Activated CD4-positive, CD25-positive, alpha-beta regulatory T cell treated with anti-CD3 and anti-CD28 coated beads, Interleukin-2, amount 50 U/mL, for 24 hours (primary cell): ENCODE measurements at places on chromosomes 1 and 21.

DNA sequence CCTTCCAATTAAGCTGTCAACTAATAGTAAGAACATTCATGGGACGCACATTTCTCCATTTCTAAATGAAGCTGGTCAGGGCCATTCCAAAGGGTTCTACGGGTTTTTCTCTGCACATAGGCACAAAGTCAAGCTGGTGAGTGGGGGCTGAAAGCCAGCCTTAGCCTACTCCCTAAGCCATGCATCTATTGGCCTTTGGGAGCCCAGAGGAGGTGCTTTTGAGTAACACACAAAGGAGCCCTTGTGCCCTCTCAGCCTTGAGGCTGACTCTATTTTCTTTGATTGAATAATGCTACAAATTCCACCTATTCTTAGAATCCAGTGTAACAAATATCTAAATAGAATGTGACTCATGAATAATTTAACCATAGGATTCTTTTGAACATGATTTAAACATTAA is 73.6 kb downstream of the RGS13 start:
- no peak for ATAC-seq

GRCh38 chr1:241271427-241271826 is 85.6 kb downstream of the RGS7 start:
- ATAC-seq: no peak

GRCh38 chr1:151251656-151252470 is 2.7 kb upstream of the PSMD4 start:
- peak; percentile 51 for ATAC-seq

DNA sequence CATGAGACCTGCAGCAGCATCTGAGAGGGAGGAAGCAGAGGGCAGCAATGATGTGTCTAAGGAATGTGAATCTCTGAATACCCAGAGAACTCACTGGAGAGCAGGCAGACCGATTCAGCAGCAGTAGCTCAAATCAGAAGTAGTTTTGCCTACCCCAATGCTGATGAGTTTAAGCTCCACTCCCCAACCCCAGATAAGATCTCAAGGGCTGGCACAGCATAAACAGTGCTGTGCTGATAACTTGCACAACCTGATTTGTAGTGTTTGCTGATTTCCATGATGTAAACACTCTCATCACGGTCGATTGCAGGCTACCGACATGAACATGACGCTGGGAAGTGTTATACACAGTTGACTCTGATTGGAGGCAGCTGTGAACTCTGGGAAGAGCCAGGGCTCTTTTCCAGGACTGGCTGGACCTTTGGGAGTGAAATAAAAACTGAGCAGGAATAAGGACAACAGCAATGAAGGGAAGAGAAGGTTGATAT is 11.2 kb upstream of the HMGCS2 start:
- no peak for ATAC-seq

GRCh38 chr1:201326710-201327109 is 43.4 kb downstream of the PKP1 start:
- ATAC-seq: no peak

DNA sequence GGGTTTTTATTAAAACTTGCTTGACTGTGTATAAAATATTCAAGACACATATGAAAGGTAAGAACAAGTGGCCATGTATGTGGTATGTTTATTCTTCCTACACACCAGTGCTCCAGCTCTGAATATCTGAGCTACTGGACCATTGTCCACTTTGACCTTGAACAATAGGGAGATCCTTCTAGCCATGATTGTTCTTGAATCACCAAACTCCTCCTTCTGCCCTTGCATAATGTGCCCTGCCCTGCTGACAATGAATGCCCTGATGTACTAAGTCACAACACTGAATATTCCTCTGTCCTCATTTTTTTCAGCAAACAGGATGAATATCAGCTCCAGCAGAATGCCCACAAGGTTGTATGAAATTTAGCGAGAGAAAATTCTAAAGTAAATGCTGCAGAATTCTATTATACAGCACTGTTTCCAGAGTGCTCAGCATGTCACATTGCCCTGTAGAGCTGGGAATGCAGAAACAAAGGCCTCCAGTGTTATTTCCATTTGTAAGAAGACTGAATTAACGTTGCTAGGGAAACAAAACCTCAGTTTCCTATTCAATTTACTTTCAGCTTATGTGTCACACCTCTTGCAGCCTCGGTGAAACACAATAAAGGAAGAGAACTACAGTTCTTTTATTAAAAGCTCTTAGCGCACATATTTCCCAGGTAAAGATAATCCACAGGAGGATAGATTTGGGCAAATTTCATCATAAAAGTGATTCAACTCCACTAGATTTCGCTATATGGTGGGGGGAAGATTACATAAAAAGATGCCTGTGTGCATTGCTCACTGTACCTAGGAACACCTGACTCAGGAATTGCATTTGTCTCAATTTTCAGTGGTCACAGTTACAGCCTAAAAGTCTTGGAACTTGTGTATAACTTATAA is 187.4 kb upstream of the ATP1B1 start:
- ATAC-seq: no peak

DNA sequence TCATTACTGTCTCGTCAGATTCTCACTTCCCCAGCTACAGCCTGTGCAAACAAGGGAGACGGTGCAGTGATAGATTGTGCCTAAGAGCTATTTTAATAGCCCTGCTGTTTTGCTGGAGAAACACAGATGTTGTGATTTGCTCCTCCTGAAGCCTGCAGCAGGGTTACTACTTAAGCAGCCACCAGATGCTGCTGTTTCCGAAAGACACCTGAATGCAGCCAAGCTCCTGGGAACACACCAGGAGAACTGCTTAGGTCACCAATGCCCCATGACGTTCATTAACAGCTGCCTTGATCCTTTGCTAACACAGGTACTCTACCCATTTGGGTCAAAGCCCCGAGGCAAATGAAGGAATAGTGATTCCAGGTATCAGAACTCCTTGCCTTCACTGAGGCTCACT is 411.8 kb upstream of the DAB1 start:
- no peak for ATAC-seq

DNA sequence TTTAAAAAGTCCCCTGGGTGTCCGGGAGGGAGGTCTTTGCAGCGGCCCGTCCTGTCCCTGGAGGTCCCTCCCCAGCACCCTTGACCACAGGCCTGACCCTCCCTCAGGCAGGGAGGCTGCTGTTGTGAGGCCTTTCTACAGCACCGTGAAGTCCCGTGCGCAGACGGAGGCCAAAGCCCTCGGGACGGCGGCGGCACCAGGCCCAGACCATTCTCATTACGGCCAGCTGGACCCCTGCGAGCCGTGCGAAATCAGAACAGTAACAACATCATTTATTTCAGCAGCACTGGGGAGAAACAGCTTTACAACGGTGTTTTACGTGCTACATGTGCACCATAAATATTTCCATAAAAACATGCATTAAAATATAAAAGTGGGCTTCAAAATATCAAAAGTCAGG is 101.4 kb upstream of the ACTRT2 start:
- no peak for ATAC-seq

DNA sequence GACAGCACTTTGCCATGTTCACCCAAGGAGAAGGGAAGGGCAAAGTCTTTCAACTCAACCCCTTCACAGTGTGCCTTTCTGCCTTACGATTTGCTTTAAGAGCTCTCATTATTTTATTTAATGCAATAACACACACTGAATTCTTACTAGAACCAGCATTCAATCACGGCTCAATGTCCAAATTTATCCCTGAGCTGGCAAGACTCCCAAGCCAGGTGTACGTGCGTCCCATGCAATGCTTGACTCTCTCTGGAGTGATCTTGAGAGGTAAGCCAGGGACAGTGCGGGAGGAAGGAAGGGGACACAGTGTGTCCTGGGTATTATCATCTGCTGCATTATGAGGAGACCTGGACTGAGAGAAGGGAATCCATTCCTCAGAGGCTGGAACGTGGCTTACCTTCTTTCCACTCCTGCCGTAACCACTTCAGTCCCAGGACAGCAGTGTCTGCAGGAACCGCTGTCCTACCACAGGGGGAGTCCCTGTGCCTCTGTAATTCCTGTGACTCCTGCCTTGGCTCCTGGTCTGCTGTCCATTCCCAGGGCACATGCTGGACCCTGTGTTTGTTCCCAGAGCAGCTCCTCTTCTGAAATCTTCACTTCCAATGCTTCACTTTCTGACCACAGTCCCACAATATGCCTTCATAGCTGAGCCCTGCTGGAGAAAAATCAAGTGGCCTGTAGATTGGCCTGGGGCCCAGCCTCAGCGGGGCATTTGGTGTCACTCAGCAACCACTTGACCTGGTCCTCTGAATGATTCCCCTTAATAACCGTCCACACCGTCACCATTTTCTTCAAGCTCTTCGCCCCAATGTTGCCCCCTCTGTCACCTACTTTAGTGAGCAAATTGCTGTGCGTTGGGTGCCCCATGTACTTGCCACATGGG is 28.6 kb upstream of the STUM start:
- ATAC-seq: no peak
